ENCODE measurements at places on chromosomes 12 and 14. TPM values are rescaled to one million over a fixed set of nuclear protein-coding genes. Genes with fewer than 3 reads are reported as not detected.
A peak's percentile ranks its signal among the peaks of the same experiment; 100 is the strongest.

DNA sequence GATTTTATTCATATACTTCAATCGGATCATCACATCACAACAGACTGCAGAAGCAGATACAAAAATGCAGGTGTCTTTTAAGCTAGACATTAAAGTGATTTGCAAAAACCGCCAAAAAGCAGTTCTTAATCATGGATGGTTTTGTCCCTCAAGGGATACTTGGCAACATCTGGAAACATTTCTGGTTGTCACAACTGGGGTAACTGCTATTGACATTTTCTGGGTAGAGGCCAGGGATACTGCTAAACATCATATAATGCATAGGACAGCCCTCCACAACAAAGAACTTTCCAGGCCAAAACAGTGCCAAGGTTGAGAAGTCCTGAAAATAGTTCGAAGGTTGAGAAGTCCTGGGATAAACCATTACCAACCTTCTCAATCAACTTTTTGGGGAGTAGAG, 101.8 kb upstream of the BBS10 start:
- DNase-seq: no peak

DNA sequence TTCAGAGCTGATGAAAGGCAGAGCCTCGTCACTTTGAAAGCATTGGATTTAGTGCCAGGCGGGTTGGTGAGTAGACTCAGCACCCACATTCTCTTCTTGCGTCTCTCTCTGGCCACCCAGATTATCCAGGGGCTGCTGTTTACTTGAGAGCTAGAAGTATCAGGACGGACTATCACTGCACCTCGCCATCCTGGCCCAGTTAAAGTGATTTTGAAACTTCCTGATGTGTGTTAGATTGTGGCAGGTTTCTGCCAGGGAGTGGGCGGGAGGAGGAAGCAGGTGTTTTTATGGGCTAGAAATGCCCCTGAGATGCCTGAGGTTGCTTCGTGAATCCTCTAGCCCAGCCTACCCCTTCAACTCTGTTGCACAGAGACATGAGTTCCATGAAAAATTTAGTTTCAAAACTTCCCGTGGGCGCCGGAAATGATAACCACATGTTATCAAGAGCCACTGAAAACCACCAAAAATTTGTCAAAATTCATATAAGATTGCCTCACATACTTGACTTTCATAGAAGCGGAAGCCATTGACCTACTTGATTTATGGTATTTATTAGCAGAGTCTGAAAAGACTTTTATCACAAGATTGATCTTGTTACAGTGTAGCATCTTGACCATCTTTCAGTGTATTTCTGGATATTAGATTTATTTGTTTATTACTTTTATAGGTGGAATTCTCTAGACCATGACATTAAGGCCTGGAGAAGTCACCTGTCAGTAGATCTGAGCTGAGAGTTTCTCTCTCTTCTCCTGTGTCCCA, 466.0 kb downstream of the RAD51B start:
- DNase-seq: peak; percentile 14

Gene FLVCR2
- 2.1 TPM for total RNA-seq

Gene TAS2R30
- total RNA-seq: 4.0 TPM

Data from fibroblast of lung (primary cell).